Stimulated activated CD4-positive, alpha-beta T cell treated with anti-CD3 and anti-CD28 coated beads, TNF-alpha, amount 100 ng/mL, for 1 hour (primary cell): ENCODE measurements at places on chromosomes 7 and 10.

- no peak for DNase-seq
These were observed 11.5 kb downstream of the EGFR start for GRCh38 chr7:55030314-55030713.

GRCh38 chr10:8738987-8739386 lies 684.5 kb downstream of the GATA3 start:
- DNase-seq = no peak

GRCh38 chr10:22853906-22854447 lies 73.9 kb upstream of the ARMC3 start:
- DNase-seq = no peak

DNA sequence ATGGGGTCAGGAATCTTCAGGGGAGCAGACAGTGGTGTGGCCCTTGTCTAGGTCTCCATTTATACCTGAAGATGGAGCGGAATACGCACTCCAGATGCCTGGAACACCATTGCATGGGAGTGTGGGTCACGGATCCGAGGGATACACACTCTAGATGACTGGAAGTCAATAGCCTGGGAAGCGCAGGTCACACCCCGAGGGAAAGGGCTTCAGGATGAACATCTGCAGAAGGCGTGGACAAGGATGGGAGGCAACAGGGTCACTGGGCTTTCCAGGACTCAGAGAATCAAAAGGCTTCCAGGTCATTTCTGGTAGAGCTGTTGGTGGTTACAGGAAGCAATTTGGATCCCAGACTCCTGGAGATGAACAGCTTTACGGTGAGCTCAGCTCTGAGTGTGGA lies 382.2 kb upstream of the KLF6 start:
- DNase-seq = no peak

- no peak for DNase-seq
These were observed 1.2 kb upstream of the HOXA2 start for GRCh38 chr7:27103489-27104226.

DNA sequence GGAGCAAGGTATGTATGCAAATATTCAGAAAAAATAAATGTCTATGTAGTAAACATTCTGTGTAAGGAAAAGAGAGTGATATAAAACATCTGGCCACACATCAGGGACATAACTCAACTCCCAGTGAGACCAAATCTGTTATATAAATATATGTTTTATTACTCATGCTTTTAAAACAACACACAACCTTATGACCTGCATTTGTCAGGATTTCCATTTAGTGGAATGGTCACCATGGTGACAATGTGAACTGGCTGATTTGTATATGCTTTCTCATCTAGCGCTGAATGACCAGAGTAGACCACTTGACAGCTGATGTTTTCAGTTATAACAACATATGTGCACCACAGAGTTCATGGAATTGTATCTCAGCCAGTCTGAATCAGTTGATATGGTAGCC lies 551.7 kb downstream of the HTR7 start:
- DNase-seq = no peak

GRCh38 chr7:16098585-16099179 lies 322.7 kb downstream of the CRPPA start:
- no peak for DNase-seq

- no peak for DNase-seq
These were observed 22.0 kb downstream of the CYTH3 start for GRCh38 chr7:6250364-6250833.

- DNase-seq = no peak
These were observed 430.5 kb upstream of the KLF6 start for GRCh38 chr10:4215485-4215884.

DNA sequence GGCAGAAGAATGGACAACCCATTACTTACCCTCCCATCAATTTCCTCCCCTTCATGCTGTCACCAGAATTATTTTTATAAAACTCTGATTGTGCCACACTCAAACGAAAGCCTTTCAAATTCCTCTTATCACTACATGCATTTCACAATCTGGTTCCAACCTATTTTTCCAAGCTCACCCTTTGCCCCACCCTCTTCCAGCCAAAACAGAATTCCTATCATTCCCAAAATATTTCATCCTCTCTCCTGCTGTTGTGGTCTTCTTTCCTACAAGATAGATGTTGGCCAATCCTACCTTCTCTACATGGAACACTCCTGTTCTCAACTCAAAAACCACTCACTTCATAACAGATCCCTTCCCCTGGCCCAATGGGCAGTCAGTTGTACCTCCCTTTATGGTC lies 111.5 kb downstream of the ELAPOR2 start:
- DNase-seq = no peak

- no peak for DNase-seq
These were observed 59.2 kb downstream of the ANLN start for GRCh38 chr7:36448781-36449379.

DNA sequence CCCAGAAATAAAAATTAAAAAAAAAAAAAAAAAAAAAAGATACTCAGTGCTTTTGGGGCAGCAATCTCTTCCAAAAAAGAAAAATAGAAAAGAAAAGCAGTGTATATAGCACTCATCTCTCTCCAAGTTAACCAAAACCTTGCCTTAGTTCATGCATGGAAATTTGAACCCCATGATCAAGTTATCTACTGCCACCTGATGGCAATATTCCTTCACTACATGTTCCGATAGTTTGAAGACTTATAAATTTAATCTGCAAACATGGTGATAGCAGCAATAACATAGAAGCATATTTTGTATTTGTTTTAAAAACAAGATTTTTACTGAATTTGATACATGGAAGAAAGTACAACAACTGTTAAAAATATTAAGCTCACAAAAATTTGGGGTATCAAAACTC lies 48.6 kb upstream of the SLIT1 start:
- no peak for DNase-seq

DNA sequence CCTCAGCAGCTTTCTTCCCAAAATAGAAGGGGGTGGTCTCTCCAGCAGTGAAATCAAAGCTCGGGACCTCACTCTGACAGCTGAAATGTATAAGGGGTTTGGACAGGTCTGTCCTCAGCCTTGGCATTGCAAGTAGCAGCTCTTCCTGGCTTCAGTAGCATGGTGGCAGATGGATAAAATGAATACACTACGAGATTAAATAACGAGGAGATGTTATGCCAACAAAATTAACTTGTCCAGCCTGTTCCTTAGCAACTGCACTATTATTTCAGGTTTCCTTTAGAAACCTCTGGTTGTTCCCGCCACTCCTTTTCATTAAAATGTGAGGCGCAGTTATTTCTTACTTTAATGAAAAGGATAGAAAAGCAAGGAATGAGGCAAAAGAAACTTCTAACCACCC lies 24.9 kb downstream of the PRLHR start:
- DNase-seq = no peak

DNA sequence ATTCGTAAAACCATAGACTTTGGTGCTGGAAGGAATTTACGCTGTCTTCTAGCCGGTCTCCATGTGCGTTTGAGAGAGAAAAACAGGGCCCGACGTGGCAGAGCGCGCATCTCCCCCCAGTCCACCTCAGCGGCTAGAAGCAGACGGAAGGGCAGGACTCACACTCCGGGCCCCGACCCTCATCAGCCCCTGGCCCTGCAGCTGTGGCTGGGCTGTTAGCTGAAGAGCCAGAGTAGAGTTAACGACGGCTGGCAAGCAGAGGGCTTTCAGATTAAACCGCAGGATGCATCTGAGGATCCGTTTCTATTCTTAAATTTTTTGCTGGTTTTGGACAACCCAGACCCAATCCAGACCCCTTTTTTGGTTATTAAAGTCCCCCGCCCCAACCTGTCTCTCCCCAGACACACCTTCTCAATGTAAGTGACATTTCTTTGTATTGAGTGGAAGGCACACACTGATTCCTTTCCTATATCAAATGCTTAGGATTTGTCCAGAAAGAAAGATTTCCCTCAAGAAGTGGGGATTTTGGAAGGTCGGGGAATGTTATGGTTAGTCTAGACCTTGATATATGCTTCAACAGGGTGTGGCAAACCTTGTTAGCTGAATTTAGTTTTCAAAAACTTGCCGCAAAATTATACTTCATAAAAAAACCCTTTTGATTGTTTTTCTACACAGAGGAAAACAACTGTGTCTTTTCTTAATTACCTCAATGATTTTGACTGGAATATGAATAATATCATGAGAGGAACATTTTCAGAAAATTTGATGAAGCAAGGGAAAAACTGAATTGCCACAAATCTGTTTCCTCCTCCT lies 1.7 kb upstream of the TBX20 start:
- DNase-seq = no peak

DNA sequence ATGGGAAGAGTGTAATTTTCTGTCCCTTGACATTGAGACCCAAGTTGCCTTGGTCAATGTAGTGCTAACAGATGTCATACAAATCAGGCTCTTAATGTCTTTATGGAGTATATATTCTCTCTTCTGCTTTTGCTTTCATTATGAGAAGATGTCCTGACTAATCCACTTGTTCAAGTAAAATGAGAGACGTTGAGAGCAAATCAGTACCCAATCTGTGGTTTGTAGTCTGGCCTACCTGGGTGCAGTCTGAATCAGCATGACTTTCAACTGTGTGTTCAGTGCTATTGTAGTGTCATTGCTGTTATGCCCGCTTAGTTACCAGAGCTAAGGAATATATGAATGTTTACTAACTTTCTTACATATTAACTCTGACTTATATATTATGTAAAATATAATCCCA lies 612.4 kb downstream of the ANKRD7 start:
- no peak for DNase-seq

DNA sequence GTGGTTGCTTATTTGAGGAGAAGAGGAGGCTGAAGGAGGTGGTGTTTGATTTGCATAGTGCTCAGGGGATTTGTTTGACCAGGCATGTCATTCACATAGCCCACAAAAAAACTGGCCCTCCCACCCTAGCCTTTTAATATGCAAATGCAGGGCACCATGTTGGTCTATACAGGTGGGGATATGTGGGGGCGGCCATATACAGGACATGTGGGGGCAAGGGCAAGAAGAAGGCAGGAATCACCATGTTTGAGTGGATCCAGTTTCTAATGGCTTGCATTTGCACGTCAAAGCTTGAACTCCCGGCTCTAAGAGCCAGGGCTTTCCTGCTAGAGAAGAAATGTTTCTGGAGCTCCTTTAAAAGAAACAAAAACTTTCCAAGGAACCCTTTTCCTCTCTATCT lies 541.0 kb downstream of the ZWINT start:
- no peak for DNase-seq

- no peak for DNase-seq
These were observed 35.5 kb downstream of the ADGRA1 start for GRCh38 chr10:133123050-133123745.

- DNase-seq = no peak
These were observed 20.2 kb downstream of the GNAI1 start for GRCh38 chr7:80154656-80155333.

GRCh38 chr7:55242613-55243012 lies 122.5 kb upstream of the LANCL2 start:
- no peak for DNase-seq

DNA sequence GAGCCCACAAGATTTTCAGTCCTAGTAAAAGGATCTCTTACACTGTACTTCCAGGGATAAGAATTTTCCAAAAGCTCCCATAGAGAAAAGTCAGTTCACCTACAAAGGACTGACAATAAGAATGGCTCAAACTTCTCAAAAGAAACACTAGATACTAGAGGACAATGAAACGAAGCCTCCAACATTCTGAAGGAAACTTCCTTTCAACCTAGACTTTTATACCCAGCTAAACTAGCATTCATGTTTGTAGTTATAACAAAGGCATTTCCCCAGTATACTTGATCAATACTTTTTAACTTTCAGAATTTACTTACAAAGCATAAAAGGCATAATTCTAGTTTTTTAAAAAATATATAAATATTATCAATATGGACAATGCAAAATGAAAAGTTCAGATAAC lies 41.0 kb upstream of the DNAAF5 start:
- no peak for DNase-seq

- no peak for DNase-seq
These were observed 136.5 kb downstream of the COBL start for GRCh38 chr7:51180092-51180491.

DNA sequence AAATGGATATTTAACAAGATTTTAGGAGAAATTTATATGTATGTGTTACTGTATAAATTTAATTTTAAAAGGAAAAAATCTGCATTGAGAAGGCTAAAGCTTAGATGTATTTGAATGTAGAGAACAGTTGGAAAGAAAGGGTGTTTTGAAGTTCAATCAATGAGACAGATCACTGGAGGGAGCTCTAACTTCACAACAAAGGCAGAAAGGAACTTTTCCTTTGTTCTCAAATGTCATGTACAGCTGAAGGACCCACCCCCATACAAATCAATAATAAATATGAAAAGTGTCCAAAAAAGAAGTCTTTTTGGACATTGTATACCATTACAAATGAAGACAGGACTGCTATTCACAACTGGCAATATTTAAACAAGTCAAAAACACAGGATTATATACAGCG lies 403.4 kb downstream of the DNAJB9 start:
- no peak for DNase-seq

- DNase-seq = no peak
These were observed 135.9 kb upstream of the CCDC6 start for GRCh38 chr10:60042262-60042661.

GRCh38 chr7:105600720-105601550 lies 19.6 kb upstream of the EFCAB10 start:
- DNase-seq = no peak

- no peak for DNase-seq
These were observed 10.9 kb downstream of the MARVELD1 start for GRCh38 chr10:97724341-97724941.

GRCh38 chr10:103890194-103890658 lies 27.8 kb downstream of the STN1 start:
- DNase-seq = no peak

GRCh38 chr10:103197903-103198302 lies 4.8 kb upstream of the NT5C2 start:
- DNase-seq = no peak

DNA sequence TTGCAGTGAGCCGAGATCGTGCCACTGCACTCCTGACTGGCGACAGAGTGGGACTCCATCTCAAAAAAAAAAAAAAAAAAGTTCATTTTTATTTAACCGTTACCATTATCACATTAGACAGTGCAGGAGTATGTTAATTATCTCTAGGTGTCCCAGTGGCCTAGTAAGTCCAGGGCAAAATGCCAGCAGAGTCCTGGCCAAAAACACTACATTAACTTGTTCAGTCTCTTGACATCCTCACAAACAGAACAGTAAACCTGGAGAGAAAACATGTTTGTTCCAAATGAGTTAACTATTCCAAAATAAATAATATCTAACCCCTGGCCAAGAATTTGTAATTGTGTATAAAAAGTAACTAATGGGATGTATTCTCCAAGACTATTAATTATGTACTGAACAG lies 43.2 kb downstream of the PTPRZ1 start:
- DNase-seq = no peak

GRCh38 chr7:37698276-37698675 lies 14.7 kb downstream of the GPR141 start:
- no peak for DNase-seq

- no peak for DNase-seq
These were observed 15.6 kb downstream of the CCL26 start for GRCh38 chr7:75756206-75756990.

DNA sequence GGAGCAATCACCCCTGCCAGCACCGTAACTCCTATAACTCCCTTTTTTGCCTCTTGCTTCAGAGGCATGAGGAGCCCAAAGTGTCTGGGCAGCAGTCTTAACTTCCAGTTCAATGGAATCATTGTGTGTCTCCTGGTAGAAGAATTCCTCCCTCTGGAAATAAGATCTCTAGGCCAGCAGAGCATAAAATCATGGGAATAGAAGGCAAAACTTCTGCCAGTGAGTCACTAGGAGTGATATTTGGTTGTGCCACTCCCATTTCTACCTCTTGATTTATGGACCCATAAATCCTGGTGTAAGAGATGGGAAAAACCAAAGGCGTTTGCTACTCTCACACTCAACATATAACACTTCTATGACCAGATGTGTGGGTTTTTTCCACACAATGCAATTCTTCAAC lies 104.9 kb upstream of the FAM180A start:
- DNase-seq = no peak

- DNase-seq = no peak
These were observed 14.0 kb upstream of the RALA start for GRCh38 chr7:39609113-39609934.

GRCh38 chr7:103528152-103528551 lies 82.1 kb upstream of the SLC26A5 start:
- DNase-seq = no peak
